Left lung (tissue), 14 donors: ENCODE measurements at places on chromosomes 5 and 9. TPM values are rescaled to one million over a fixed set of nuclear protein-coding genes. Genes with fewer than 3 reads are reported as not detected.

DNA sequence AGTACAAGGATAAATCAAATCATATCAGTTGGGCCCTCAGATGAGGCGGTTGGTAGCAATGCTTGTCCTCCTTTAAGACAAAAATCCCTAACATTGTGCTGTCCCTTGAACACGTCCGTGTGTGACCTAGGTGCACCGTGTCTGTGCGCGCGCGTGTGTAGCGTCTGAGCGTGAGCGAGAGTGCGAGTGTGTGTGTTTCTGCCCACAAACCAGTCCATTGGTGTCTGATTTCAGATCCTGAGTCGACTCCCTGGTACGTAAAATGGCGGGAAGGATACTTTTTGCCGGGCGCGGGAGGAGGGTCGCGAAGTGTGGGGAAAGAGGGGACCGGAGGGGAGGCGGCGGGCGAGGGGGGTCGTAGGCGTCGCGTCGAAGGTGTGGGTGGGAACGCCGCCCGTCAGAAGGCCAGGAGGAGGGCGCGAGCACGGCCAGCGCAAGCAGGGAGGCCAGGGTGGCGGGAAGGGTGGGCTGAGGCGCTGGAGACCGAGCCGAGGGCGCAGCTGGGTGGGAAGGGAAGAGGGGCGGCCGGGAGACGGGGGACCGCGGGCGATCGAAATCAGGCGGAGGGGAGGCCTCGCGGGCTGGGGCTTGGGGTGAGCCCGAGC, 8.9 kb downstream of the OTP start:
- DNase-seq: no peak

DNA sequence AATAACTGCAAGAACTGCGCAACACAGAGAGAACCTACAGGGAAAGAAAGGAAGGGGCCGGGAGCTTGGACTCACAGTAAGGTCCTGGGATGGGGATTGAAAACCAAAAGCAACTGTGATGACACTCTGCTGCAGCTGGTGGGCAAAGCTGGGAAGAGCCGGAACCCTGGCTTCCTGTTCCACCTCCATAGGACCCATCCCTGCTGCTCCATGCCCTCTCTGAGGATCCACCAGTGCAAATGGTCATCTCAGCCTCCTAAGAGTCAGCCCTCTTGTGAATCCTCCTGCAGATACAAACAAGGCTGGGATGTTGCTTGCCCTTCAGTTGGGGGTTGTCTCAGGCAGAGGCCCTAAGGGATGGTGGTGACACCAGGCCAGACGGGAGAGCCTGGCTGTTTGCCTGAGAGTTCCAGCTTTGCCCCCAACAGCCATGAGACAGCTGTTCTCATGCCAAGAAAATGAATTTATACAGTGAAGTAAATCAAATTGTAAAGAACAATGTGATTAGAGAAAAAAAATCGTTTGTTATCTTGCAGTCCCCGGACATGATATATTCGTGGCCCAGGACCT, 90.8 kb downstream of the TENT4A start:
- DNase-seq: no peak

DNA sequence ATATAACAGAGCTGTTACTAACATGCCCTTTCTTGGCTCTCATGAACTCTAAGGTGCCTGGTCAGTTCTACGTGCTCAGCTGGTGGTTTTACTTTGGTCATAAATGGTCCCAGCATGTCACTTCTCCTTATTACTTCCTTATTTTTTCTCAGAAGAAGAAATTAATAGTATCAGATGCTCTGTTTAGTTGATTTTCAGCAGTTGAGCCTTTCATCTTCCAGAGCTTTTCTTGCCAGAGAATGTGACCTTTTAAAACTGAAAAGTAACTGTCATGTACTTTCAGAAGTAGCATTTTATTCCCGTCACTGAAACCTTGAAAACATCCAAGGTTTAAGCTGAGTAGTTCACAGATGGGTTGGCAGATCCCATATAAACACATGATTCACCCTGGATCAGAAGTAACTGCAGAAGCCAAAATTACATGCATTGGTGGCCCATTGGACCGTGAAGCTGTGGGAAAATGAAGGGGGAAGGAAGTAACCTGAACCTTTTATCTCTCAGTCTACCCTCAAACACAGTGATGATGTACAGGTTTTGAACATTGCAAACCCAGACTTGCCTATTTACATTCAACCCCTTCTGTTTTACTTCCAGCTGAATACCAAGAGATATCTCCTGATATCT, 50.5 kb downstream of the HACD4 start:
- DNase-seq: peak; percentile 25

DNA sequence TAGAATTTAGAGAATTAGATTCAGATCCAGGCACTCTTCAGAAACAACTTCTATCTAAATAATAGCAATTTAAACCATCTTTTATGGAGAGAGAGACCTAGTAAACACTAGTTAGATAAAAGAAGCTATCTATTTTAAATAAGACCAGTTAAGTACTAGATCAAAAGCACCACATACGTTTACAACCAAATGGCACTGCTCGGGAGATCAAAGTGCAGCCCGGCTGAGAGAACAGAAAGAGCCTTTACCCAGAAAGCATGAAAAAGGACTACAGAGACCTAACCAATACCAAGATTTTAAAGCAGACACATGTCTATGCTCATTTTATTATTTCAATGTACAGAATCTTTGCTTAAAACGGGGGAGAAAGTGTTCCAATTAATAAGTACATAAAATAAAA, 30.8 kb downstream of the LIX1 start:
- DNase-seq: no peak

DNA sequence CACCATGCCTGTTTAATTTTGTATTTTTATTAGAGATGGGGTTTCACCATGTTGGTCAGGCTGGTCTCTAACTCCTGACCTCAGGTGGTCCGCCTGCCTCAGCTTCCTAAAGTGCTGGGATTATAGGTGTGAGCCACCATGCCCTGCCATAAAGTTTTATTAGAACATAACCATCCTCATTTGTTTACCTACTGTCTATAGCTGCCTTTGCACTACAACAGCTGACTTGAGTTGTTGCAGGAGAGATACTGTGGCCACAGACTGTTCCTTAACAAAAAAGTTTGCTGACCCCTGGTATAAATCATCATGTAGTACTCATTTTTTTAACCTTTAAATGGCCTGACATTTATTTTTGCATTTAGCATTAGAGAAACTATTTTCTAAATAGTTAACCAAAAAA, 31.7 kb downstream of the SNX30 start:
- no peak for DNase-seq

DNA sequence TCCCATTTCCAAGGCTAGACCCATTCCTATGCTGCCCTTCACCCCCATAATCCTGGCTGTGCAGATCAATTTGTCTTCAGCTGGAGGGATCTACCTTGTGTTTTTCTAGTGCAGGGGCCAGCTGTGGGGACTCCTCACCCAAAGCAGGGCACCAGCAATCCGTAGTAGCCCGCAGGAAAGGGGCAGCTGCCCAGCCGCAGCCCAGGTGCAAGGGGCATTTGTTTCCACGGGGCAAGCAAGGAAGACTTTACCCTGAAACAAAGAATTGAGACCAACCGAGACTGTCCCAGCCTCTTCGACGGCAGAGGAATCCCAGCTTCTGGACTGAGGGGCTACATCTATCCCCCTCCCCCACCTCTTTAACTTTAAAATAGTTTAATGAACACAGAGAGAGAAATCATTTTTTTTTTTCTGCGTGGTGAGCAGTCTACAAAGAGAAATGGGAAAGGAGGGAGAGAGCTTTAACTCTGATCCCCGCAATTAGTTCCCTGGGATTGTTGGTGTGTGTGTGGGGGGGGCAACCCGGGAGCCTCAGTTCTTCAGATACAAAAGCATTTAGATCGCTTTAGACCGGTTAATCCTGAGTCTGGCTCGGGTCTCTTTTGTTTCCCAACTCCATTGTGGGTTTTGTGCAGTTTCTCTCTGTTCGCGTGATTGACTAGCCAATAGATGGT, 10.6 kb upstream of the LHX2 start:
- DNase-seq: no peak

DNA sequence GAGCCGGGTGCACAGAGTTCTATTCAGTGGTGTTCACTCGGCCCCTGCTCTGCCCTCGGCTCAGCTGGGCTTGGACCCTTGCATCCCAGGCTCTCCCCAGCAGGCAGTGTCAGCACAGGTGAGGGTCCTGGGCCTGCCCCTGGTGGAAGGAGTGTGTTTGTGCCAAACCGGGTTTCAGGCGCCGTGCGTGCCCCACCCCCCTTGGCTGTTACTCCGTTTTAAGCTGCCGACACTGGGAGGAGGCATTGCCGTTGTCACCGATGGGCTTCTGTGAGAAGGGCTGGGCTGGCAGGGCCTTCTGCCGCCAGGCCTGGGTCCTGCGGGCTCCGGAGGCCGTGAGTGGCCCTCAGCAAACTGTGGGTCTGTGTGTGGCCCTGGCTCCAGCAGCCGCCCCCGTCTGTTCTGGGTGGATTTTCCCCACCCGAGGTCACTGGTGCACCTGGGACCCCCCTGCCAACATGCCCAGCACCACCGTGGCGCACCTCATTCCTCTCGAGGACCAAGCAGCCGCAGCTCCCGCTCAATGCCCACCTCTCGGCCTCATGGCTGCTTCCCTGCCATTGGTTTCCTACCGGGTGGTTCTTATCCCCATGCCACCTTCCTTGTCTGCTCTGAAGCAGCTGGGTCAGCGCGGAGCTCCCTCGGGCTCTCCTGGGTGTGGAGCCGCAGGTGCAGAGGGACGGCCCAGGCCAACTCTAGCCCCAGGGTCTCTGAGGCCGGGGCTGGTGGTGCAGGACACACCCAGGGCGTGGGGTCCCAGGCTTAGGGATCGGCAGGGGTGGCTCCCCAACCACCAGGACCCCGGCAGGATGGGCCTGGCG, 44.3 kb upstream of the EXOC3 start:
- DNase-seq: peak; percentile 72

DNA sequence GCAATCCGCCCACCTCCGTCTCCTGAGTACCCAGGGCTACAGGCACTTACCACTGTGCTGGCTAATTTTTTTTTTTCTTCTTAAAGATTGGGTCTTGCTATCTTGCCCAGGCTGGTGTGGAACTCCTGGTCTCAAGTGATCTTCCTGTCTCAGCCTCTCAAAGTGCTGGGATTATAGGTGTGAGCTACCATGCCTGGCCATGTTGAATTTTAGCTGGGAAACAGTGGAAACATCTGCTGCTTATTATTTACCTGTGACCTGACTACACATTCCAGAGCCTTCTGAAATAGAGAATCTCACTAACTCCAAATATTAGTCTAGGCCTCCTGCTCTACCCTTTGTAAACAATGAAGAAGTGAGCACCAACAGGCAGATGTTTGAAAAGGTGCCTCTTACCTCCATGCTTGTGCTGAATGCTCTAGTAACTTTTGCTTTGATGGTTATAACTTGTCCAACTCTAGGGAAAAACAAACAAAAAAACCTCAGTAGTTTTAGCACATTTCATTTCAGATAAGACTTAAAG, 22.5 kb downstream of the ACOT12 start:
- DNase-seq: no peak

DNA sequence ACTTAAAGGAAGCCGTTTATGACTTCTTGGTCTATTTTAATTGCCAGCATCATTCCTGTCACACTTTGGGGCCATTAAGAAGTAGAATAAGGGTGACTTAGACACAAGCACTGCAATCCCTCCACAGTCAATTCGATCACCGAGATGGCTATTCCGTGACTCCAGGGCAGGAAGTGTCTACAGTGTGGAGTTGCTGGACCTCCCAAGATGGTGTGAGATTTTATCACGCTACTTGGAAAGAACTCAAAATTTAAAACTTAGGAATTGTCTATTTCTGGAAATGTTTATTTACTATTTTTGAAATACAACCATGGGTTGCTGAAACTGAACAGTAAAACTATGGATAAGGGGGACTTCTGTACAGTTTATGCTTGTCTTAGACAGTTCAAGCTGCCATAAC, 6.2 kb downstream of the FBXL7 start:
- DNase-seq: no peak

DNA sequence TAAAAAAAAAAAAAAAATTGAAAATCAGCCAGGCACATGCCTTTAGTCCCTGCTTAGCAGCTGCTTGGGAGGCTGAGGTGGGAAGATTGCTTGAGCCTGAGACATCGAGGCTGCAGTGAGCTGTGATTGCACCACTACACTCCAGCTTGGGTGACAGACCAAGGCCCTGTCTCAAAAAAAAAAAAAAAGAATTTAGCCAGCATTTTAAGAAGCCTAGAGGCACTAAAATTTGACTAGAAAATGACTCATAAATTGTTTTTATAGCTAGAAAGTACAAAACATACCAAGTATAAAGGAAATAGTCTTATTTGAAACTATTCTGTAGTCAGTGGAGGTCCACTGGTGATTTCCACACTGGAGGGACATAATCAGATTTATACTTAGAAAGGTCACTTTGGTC, 17.5 kb downstream of the LRRC70 start:
- no peak for DNase-seq

GRCh38 chr5:128276537-128277216, 193.1 kb downstream of the SLC12A2 start:
- no peak for DNase-seq

DNA sequence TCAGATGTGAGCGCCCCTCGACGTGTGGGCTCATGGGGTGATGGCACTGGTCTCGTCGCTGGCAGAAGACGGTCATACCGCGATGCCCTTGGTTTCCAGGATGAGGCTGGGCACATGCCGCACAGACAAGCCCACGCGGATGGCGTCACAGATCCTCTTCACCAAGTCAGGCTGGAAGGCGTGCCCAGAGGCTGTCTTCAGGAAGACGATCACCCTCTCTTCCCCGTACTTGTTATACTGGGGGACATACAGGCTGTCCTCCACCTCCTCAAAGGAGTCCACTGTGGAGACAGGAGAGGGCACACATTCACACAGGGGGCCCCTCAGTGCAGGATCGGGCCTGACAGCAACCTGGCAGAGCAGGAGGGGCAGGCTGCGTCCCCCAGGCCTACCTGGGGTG, 41.9 kb upstream of the ZNF354A start:
- DNase-seq: no peak

GRCh38 chr9:2220036-2220435, 204.9 kb downstream of the SMARCA2 start:
- no peak for DNase-seq

DNA sequence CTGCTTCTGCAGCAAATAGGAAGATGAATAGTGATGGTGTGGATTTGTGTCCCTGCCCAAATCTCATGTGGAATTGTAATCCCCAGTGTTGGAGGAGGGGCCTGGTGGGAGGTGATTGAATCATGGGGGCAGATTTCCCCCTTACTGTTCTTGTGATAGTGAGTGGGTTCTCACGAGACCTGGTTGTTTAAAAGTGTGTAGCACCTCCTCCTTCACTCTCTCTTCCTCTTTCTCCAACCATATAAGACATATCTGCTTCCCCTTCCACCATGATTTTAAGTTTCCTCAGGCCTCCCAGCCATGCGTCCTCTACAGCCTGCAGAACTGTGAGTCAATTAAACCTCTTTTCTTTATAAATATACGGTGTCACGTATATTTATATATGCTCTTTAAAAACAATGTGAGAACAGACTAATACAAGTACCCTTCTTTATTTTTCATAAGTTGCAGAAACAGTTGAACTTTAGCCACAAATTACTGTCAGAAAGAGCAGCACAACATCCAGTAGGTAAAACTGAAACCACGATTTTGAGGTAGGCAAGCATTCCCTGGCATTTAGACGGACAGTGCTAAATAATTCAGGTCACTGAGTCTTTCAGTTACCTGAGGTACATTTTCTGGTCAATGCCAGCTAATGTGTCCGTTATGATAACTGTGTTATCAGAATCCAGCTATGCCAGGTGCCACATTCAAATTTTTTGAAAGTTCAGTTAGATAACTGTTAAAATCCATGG, 79.3 kb upstream of the SPEF2 start:
- DNase-seq: no peak

GRCh38 chr9:37339923-37340322, 82.6 kb upstream of the GRHPR start:
- DNase-seq: no peak

PCDH1 gene
- 30.8 TPM for polyA plus RNA-seq

GEMIN5 gene
- polyA plus RNA-seq: 24.5 TPM

HMMR gene
- polyA plus RNA-seq: 11.9 TPM

IGFBPL1 gene
- 1.6 TPM for polyA plus RNA-seq

CCIN gene
- polyA plus RNA-seq: 0.15 TPM

RAD50 gene
- 50.0 TPM for polyA plus RNA-seq

CCDC183 gene
- polyA plus RNA-seq: 10.3 TPM

IRX2 gene
- 72.0 TPM for polyA plus RNA-seq
